ENCODE measurements at places on chromosomes 7 and 10.

DNA sequence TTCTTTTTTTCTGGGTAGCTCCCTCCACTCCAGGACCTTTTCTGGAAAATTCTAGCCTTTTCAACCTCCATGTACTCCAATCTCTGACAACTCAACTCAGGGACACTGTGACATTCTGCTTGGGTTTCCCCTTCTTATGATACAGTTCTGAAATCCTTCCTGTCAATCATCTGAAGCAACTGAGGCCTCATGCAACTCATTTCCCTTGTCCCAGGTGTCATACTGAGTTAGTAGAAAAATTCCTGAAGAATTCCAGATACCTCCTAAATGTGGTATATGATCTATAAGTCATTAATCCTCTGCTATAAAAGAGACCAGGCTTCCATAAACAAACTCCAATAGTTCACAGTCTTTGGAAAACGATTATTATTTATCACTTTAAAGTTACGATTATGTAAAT is 43.0 kb upstream of the MYO3A start:
- no peak for DNase-seq

GRCh38 chr10:26044141-26044749 is 110.2 kb downstream of the MYO3A start:
- no peak for DNase-seq

GRCh38 chr7:155469-155900 is 36.9 kb upstream of the FAM20C start:
- DNase-seq: no peak

- DNase-seq: no peak
Measured at GRCh38 chr7:70884440-70884764, 247.5 kb upstream of the GALNT17 start.

DNA sequence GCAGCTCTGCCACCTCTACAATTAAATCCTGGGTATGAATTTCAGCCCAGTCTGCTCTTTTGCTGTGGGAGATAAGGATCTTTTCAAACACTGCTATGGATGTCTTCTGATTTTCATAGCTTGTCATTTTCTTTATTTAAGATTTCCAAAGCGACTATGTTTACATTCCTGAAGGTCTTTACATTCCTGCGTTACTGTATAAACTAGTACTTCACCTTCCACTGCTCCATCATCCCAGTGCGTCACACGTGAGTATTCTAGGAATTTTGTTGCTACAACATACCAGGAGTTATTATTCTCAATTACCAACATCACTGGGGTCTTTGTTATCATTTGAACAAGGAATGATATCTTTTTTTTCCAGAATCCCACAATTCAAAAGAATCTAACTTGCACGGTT is 944.7 kb downstream of the SORCS3 start:
- DNase-seq: no peak

DNA sequence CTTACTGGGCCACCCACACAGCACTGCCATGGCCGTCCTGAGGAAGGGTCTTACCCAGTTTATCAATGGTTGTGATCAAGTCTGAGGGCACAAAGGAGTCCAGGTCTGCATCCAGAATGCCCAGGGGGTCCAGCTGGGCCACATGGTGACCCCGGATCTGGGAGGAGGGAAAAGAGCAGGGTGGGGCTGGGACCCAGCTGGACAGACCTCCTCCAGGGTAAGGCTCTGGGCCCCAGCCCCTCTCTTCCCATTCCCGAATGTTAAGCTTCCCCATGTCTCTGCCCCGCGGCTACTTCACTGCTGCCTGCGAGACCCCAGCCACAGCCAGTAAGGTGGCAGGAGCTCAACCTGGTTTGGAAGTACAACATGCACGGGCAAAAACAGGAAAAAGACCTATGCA is 9.5 kb downstream of the OGDHL start:
- DNase-seq: no peak

DNA sequence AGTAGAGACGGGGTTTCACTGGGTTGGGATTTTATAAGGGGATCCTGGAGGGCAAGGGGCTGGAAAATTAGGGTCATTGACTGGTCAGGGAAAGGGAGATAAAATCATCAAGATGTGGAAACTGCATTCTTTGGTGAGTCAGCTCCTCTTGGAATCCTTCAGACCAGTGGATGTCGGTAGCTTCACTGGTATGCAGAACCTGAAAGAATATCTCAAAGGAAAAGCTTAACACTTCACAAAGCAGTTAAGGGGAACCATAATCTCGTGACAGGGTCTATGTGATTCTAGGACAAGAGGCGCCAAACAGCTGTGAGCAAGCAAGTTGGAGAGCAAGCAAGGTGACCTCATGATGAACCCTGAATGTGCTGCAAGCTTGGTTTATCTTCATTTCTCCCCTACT is 634.7 kb upstream of the AUTS2 start:
- DNase-seq: no peak

DNA sequence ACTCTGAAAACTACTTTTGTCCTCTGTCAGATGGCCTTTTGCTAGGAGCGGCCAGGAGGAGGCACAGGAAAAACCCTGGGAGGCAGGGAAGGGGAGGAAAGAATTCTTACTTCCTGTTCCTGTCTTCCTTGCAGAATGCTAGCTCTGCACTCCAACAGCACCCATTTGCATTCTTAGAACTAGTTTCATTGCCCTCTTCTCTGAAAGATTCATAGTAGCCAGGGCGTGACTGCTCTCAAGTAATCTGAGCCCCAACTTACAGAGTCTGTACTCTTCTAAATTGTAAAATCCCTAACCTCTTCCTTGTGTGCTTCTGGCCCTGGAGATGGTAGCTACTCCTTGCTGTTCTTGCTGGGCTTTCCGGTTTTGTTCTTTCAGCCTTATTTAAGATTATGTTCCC is 75.3 kb upstream of the STEAP1 start:
- no peak for DNase-seq

GRCh38 chr7:107291434-107291833 is 122.6 kb downstream of the HBP1 start:
- DNase-seq: no peak

- no peak for DNase-seq
Measured at GRCh38 chr7:116672596-116673456, 830 bp downstream of the MET start.

GRCh38 chr7:116525913-116526861 is 1.4 kb downstream of the CAV1 start:
- peak; percentile 7 for DNase-seq

GRCh38 chr7:155484483-155485399 is 26.8 kb downstream of the EN2 start:
- DNase-seq: no peak

- no peak for DNase-seq
Measured at GRCh38 chr10:52540479-52540984, 226.5 kb downstream of the DKK1 start.

GRCh38 chr7:75628055-75628454 is 110.7 kb downstream of the HIP1 start:
- no peak for DNase-seq

GRCh38 chr7:128783143-128783861 is 7.7 kb upstream of the OPN1SW start:
- peak; percentile 23 for DNase-seq

DNA sequence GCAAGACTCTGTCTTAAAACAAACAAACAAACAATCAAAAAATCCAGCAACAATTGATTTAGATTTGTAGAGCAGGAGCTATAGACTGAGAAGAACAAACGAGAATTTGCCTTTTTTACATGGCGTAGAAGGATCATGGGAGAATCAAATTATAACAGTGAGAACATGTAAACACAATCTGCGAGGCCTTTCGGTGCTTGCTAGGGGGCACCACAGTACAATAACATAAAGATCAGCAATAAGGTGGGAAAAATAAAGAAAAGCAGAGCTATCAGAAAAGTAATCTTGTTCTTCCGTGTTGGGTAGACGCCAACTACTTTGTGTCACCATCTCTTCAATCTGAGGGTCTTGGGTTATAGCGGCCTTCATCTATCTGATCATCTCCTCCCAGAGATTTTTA is 82.2 kb downstream of the NOD1 start:
- no peak for DNase-seq

GRCh38 chr10:12324530-12324929 is 24.8 kb upstream of the CAMK1D start:
- no peak for DNase-seq

DNA sequence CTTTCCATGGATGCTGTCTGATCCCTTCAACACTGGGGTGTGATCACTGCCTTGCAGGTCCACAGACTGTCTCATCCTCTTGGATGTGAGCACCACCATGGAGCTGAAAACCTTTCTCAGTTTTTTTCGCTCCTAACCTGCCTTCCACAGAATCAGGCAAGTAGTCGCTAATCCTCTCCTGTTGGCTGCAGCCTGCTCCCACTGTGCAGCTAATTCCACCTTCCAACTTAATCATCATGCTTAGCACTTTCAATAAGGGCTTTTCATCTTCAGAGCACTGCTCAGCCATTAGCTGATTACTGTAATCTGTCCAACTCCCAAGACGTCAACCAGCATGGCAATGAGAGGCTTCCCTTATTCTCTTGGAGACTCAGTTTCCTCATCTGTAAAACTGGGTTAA is 15.1 kb upstream of the CDH23 start:
- no peak for DNase-seq

GRCh38 chr7:16554518-16555236 is 28.1 kb downstream of the LRRC72 start:
- no peak for DNase-seq

DNA sequence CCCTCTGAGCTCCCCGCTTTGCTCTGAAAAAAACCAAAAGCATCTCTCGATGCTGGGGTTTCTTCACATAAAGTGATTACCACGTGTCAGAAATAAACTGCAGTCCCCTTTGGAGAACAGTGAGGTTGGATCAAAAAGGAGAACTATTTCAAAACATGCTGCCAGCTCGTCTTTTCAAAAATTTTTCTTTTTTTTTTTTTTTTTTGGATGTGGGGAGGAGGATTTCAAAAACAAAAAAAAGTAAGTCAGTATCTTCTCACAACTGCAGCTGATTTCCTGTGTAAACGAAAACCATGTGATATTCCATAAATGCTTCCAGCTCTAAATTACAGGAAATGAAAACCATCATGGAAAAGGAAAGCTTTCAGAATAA is 155.0 kb upstream of the LYZL2 start:
- DNase-seq: no peak

- no peak for DNase-seq
Measured at GRCh38 chr10:5234106-5234860, 37.6 kb downstream of the AKR1C4 start.
